ENCODE measurements at places on chromosomes 5 and 9.

GRCh38 chr5:137901011-137901817, 12.0 kb downstream of the PKD2L2 start:
- DNase-seq = no peak

DNA sequence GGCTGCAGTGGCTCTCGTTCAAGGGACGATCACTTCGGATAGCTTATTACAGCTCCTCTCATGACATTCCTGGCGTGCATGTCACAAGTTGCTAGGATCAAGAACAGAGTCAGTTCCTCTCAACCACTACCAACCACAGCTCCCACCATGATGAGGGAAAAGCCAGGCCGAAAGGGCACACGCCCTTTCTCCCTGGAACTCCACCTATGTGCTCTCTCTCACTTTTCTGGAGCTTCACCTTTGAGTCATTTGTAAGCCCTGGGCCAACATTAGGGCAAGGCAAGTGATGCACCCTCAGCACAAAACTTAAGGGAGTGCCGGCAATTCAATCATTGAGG, 1.6 kb downstream of the SPACA9 start:
- DNase-seq = no peak

- DNase-seq = no peak
These were observed 153.8 kb downstream of the PHF2 start for GRCh38 chr9:93730217-93730616.

DNA sequence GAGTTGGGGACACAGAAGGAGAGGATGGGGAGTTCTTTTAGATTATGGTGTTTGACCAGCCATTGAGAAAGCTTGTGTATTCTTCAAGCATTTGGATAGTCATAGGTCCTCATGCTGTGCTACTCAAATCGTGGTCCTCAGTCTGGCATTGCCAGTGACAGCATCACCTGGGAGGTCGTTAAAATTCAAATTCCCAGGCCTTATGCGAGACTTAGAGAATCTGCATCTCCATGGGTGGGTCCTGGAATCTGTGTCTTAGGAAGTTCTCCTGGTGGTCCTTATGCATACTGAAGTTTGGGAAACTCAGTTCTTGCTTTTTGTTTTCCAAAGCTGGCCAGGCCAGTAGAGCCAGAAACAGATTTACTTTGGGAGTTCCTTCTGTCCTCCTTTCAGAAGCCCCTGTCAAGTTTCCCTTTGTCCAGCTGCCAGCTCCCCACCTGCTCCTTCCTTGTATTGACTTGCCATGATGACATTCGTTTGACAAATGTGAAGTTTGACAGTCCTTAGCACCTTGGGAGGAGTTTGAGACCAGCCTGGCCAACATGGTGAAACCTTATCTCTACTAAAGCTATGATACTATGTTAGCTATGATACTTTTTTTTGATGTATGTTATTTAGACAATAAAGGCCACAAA, 95.6 kb downstream of the PALM2AKAP2 start:
- no peak for DNase-seq

GRCh38 chr9:31535651-31536050, 848.8 kb upstream of the ACO1 start:
- DNase-seq = peak; percentile 52

DNA sequence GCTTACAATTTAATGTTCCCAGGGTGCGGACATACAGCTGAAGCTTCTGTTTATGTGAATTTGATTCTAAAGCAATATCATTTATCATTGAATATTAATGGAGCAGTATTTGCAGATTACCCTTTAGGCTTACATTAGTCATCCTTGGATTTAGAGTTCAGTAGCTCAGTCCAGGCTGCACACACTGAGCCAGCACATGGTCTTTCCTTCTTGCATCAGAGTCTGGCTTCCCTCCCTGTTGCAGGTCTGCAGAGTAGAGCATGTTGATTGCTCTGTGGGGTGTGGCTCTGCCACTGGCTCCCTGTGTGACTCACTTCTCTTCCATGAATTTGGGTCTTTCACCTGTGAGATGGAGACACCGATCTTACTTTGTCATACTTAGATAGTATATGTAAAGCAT, 36.8 kb downstream of the NSG2 start:
- DNase-seq = no peak
